Activated CD4-positive, alpha-beta T cell treated with anti-CD3 and anti-CD28 coated beads, Interleukin-2, amount 50 U/mL, for 24 hours (primary cell): ENCODE measurements at places on chromosomes 4 and X.

DNA sequence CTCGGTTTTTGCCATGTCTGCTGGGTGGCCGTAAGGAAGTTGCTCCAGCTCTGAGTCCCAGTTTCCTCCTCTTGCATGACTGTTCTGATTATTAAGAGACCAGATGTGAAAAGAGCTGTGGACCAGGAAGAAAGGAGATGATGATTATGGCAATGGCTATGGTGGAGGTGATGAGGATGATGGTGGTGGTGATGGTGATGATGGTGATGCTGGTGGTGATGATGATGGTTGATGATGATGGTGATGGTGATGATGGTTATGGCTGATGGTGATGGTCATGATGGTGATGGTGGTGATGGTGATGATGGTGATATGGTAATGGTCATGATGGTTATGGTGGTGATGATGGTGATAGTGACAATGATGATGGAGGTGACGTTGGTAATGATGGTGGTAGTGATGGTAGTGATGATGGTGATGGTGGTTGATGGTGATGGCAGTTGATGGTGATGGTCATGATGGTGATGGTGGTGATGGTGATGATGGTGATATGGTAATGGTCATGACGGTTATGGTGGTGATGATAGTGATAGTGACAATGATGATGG lies 107.8 kb upstream of the NKX1-1 start:
- no peak for DNase-seq

GRCh38 chr4:140806163-140806562 lies 50.0 kb upstream of the TBC1D9 start:
- no peak for DNase-seq

- no peak for DNase-seq
Observed at GRCh38 chr4:152964335-152964734, 28.2 kb downstream of the FHDC1 start.

- no peak for DNase-seq
Observed at GRCh38 chrX:125198546-125198945, 121.1 kb upstream of the TEX13C start.

DNA sequence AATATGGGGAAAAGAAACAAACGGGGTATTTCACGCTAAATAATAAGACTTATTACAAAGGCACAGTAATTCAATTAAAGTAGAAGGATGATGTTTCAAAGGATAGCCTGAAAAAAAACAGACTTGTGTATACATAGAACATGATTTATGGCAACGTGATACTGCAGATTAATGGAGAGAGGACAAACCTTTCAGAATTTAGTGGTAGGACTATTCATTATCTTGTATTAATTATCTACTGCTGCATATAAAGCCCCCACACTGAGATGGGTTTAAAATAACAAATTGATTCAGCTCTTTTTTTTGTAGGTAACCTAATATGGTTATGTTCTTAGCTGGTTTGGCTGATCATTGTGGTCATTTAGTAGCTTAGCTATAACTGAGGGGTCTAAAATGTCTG lies 1269.0 kb downstream of the FSTL5 start:
- DNase-seq: no peak

DNA sequence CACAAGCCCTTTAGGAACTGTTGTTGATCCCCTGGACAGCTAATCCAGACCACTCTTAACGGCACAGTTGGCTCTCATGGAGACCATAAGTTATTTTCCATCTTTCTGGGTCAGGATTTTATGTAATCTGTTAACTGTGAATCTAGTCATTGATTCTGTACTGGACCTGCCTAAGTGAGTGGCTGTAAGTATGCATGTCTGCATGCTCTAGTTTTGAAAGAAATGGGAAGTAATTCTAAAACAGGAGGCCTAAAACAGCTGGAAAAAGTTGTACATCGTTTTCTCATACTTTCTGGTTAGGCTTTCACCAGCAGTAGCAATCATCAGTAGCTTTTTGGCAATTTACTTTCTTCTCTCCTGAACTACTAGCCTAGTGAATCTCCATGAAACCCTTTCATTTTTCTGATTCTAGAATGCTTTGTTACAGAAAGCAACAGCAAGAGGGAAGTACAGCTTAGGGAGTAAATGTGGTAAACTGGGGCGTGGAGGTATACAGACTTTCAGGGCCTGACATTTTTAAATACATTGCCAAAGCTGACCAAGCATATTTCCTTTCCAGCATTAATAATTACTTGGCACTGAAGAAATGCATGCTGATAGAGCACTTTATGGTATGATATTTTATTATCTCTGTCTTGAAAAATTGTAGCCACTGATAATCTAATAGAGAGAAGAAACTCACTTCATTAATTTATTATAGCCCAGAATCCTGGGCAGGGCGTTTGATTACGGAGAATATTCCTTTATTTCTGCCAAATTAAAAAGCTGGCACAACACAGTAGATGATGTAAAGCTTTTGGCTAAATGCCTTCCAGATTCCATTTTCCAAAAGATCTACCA lies 202.7 kb downstream of the BANK1 start:
- no peak for DNase-seq

- DNase-seq: no peak
Observed at GRCh38 chr4:130335417-130336194, 1239.7 kb downstream of the C4orf33 start.

- DNase-seq: peak; percentile 6
Observed at GRCh38 chr4:154626793-154627484, 14.5 kb upstream of the FGG start.

DNA sequence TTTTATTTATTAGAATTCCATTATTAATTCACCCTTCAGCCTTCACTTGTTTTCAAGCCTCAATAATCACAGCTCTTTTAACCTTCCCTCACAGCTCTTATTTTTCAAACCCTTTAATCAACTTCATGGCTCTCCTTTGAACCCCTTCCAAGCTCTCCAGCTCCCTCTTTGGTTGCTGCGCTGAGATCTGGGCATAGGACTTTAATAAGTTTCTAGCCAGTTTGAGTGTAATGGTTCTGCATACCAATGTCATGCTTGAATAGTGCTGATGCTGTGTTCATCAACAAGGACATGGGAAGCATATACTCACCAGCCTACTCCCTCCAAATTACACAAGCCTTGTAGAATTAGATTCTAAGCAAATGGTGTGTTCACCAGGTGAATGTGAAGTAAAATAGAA lies 3.5 kb upstream of the RNF212 start:
- no peak for DNase-seq

GRCh38 chr4:110618581-110619462 lies 4.1 kb downstream of the PITX2 start:
- DNase-seq: no peak

- no peak for DNase-seq
Observed at GRCh38 chrX:129524250-129524850, 1.1 kb upstream of the SMARCA1 start.

DNA sequence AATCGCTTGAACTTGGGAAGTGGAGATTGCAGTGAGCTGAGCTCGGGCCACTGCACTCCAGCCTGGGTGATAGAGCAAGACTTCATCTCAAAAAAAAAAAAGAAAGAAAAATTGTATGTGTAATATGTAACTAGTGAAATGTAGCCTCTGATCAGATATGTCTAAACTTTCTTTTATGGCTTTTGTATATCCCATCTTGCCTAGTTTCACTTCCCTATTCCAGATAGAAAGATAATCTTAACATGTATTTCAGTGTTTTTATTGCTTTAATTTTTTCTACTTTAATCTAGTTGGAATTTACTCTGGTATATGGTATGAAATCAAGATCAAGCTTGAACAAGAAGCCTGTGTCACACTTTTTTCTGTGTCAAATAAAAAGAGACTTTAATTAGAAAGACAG lies 1.9 kb upstream of the ZNF41 start:
- DNase-seq: no peak

GRCh38 chrX:17494216-17494615 lies 119.2 kb downstream of the NHS start:
- no peak for DNase-seq

- no peak for DNase-seq
Observed at GRCh38 chrX:74104356-74105015, 199.5 kb upstream of the ZCCHC13 start.

DNA sequence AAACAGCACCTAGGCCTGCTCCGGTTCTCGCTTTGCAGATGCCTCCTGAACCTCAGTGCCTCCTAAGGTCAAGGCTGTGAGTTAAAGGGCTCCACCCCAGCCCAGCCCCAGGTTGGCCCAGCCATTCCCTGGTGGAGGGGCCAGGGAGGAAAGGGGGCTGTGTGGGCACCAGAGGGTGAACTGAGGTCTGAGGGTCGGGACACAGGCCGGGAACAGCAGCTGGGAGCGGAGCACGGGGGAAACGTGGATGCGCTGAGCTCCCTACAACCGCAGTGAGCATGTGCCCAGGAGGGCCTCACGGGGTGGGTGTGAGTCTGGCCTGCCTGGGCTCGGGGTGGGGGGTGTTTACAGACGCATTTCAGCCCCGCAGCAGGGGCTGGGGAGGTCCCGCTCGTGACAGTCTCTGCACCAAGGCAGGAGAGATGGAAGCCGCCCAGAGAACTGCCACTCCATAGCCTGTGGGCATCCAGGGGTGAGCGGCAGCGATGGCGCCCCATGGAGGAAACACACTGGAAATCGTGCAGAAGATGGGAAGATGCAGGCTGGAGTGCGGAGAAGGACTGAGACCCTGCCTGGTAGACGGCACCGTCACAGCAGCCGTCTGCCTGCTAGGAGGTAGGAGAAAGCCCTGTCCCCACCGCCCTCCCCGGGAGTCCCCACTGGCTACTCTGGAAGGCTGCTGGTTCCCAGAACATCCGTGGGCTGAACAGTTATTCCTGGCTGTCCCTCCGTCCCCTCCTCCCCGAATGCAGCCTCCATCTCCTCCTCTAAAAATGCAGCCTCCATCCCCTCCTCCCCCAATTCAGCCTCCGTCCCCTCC lies 9.9 kb upstream of the SLC25A6 start:
- no peak for DNase-seq

- no peak for DNase-seq
Observed at GRCh38 chr4:101886826-101887225, 96.3 kb downstream of the BANK1 start.

GRCh38 chr4:122000849-122001248 lies 49.0 kb upstream of the TRPC3 start:
- no peak for DNase-seq

- DNase-seq: no peak
Observed at GRCh38 chrX:84216881-84217280, 28.9 kb upstream of the RPS6KA6 start.

GRCh38 chrX:120999413-120999812 lies 13.9 kb upstream of the CT47A1 start:
- no peak for DNase-seq

GRCh38 chr4:123996718-123997510 lies 600.3 kb downstream of the SPRY1 start:
- no peak for DNase-seq

DNA sequence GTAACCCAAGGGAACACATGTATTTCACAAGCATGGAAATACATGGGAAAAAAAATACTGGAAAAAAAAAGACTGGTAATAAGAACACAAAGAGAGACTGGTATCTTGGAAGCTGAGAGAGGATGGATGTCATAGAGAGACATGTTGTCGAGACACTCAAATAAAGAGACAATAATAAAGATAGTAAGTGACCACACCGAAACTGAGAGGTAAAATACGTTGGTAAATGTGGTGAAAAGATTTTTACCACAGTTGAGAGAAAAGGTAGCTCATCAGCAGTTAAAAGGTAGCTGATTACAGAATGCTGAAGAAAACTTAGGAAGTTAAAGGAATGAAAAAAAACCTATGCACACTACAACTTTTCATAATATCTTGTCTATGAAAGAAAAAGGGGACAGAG lies 81.1 kb downstream of the ARAP2 start:
- DNase-seq: no peak

DNA sequence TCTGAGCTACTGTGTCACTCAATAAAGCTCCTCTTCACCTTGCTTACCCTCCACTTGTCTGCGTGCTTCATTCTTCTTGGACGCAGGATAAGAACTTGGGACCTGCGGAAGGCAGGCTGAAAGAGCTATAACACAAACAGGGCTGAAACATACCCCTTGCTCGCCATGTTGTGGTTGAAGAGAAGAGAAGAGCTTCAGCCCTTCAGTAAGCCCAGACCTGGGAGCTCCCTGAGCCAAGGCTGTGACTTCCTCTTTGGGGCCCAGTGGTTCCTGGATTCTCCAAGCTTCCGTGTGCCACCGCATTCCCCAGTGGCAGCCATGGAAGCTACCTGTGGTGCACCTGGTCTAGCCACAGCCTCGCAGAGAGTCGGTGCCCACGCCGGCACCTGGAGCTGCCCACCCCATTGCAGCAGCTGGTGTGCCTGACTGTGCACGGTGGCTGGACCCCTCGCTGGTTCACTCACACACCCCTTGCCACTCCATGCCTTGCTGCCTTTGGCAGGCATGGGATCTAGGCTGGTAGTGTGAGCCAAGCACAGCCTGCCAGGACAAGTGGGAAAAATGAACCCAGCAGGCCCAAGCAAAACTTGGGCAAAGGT lies 160.6 kb downstream of the EVC2 start:
- DNase-seq: no peak

DNA sequence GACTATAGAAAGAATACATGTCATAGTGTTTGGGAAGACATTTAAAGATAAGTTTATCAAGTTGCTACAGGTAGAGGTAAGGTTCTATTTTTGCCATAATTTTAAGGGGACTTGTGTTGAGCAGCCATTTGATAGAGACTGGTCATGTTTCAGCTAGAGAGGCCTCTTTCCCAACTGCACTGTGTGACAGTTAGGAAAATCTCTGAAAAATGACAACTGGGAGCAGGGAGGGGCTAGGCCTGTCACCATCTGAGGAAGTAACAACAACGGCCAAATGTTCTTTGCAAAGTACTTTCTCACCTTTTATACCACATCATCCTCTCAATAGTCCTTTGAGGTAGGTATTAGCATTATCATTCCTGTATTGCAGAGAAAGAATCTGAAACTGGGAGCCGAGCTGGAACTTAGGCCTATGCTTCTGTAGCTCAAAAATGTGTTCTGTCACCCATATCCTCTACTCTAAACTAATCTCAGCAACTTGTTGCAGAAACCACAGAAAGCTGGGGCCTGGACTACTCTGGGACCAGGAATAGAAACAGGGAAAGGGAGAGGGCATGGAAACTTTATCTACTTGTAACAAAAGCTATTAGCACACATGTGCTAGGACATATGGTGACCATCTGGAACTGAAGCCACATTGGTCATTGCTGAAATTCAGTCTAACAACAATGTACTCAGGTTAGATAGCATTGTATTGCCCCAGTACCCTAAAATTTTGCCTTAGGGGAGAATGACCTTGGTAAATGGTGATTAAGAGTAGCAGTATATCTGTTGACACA lies 198.9 kb downstream of the MID1IP1 start:
- DNase-seq: no peak

- no peak for DNase-seq
Observed at GRCh38 chrX:24151513-24151912, 2.0 kb downstream of the ZFX start.

DNA sequence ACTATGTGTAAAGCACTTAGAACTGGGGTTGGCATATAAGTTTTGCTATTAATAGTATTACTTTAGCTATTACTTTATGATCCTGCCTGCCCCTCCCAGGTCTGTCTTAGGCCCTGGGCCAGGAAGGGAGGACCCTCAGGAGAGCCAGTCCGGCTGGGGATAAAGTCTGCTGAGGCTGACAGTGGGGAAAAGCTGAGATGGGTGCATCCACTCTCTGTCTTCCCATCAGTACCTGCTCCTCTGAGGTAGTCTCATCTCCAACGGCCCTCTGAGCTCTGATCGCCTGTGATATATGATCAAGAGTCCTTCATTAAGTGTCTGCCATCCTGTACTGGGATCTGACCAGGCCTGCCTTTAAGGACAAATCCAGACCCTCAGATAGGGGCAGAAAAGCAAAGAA lies 156.5 kb upstream of the PJA1 start:
- no peak for DNase-seq

- no peak for DNase-seq
Observed at GRCh38 chr4:6322067-6322760, 52.6 kb downstream of the WFS1 start.

- DNase-seq: no peak
Observed at GRCh38 chrX:108307132-108308085, 130.8 kb downstream of the COL4A6 start.

- no peak for DNase-seq
Observed at GRCh38 chrX:110056419-110056818, 53.5 kb downstream of the TMEM164 start.
